CD4-positive, alpha-beta T cell treated with Interleukin-6 at 100 ng/mL for 8 hours (primary cell): ENCODE measurements at places on chromosomes 6 and 20.

DNA sequence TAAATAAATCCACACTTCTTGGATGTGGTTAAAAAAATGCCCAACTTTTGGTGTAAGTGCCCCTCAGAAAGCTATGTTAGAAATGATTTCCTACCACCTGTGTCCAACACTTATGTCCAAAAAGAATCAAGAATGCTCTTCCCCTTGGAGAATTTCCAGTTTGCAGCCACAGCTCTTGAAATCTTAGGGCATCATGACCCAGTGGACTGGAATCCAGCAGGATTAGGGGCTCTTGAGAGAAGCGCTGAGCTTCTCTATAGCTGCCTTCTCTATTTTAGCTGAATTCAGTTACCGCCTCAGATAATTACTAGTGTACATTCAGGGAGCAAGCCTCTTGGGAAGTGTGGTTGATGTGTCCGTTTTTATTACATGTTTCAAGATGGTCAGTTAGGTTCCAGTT is 2.5 kb downstream of the PHACTR1 start:
- DNase-seq: no peak

DNA sequence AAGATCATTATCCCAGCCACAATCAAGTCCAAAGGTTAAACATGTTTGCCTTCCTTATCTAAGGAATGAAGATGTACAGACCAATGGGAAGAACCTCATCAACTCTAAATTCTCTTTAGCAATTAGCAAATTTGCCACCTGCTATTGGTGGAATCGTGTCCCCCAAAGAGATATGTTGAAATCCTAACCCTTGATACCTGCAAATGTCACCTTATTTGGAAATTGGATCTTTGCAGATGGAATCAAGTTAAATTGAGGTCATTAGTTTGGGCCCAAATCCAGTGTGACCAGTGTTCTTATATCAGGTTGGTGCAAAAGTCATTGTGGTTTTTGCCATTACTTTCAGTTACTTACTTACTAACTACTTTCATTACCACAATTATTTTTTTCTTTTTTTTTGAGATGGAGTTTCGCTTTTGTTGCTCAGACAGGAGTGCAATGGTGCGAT is 31.3 kb downstream of the KLHL31 start:
- no peak for DNase-seq

DNA sequence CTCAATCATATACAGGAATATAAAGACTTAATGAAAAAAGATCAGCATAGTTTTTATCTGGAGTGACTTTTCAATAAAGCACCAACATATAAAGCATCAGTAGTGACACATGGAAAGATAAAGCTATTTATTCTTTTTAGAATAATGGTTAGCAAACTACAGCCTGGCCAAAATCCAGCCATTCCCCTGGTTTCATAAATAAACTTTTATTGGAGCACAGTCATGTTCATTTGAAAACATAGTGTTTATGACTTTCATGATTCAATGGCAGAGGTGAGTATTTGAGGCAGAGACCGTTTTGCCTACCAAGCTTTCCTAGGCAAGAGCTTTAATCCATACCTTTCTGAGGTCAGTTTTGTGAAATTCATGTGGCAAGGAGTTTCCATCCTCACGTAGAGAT is 153.5 kb downstream of the RPS12 start:
- DNase-seq: no peak

DNA sequence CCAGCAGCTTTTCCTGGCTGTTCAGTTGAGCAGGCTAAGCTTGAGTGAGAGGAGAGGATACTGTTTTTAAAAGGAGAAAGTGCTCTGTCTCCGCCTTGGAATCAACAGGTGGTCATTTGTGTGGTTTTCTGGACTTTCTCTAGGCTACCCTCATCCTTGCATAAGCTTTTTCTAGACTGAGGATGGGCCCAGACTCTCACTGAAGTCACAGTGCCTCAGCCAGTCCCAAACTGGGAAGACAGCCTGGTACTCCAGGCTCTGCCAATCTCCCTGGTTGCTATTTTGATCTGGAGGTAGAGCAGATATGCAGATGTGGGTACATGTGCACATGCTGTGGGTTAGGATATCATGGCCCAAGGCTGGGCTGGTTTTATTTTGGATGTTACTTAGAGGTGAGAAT is 7.0 kb downstream of the SCUBE3 start:
- no peak for DNase-seq

DNA sequence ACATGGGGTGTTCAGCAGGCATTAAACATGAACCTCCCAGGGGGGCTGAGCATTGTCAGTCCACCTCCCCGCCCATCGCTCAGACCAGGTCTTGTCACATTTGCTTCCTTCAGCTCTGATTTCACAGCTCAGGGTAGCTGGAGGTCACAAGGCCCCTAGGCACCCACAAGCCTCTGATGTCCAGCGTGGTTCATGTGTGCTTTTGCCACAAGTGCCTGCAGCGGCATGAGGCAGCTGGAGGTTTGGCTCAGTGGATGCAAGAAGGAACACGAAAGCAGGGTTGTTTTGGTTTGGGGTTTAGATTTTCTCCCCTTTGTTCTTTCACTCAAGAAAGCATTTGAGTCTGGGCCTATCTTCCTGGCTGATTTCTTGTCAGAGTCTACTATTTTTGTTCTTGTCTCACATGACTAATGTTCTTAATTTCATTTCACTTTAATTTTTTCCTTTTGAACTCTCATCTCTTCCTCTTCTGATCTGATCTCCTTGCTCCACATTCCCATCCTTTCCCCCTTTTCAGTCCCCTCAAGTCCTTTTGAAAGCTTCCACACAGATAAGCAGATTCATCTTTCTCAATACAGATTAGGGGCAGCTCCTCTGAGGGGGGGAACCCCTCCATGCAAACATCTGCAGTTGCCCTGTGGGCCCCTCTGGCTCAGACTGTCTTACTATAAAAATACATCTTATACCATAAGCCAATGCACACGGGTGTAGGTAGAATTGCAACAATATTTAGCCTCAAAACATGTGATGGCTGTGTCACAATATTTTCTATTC is 68.1 kb upstream of the CEP85L start:
- DNase-seq: peak; percentile 48

DNA sequence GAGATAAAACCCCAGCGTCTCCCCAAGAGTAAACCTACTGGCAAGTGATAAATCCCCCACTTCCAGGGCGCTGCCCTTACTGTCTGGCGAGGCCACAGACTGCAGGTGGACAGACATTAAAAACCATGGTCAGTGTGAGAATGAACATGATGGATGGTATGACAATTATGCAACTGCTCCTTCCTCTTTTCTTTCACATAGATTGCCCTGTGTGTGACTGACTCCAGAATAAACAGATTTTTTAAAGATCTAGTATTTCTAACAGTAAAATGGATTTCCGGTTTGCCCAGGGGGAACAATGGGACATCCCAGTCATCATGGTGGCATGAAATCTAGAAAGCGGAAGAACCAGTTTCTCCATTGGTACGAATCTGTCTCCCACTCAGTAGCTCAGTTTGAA is 153.7 kb downstream of the FOXC1 start:
- DNase-seq: no peak

DNA sequence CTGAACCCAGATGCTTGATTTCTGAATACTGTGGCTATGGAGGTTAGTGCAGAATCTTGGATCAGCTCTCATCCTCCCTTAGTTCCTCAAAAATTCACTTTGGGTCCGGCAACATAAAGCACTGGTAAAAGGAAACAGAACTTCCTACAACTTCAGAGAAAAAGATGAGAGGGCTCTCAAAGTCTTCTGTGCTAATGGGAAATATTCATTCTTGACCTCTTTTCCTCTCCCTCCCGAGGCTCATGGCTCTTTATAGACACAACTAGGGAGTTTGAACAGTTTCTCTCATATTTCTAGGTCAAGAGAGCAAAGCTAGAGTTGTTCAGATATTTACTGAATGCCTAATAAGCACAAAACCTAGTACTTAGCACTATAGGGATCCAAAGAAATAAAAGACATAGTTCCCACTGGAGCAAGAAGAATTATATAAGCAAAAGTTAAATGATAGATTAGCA is 124.1 kb upstream of the TCF21 start:
- DNase-seq: no peak

DNA sequence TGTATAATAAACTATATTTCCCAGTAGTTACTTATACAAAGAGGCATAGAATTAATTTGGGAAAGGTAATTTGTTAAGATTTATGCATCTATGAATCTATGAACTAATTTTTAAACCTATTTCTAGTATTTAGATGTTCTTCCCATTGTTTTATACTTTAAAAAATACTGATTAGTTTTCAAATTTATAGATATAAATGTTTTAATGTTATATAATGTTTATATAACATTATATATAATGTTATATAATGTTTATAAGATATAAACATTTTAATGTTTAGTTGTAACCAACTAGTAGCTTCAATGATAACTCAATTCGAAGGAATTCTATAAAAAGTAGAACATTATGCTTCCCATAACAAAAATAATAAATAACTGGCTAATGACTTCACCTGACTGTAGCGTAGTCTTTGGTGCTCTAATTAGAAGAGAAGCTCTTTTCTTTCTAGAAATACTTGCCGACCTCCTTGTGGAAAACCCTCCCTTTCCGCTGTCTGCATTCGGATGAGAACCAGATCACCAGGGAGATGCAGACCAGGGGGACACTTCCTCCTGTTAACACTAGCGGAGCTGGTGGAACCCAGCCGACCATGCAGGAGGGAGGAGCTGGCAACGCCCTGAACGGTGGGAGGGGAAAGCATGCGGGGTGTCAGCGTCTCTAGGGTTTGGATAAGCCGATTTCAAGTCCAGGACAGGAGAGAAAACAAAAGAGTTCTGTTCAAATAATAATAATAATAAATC is 158.4 kb downstream of the OR2B2 start:
- peak; percentile 66 for DNase-seq

DNA sequence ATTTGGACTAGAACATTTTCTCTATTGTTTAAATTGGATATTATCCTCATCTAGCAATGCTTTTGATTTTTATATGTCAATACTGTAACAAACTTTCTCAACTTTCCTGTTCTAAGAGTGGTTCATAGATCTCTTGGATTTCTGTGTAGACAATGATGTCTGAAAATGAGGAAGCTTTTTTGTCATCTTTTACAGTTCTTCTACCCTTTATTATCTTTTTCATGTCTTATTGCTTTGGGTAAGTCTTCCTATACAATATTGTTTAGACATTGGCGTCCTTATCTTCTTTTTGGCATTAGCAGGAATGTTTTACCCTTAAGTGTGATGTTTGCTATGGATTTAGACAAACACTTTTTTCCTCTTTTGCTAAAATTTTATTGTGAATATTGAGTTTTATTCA is 91.5 kb upstream of the MTHFD1L start:
- DNase-seq: no peak

- DNase-seq: no peak
These were observed 6.5 kb upstream of the BPIFB1 start for GRCh38 chr20:33276303-33277113.
